Eye (tissue), 1 donor: ENCODE measurements at places on chromosomes 13 and 19.

GRCh38 chr13:65149687-65150086, 2080.4 kb downstream of the PCDH9 start:
- DNase-seq: no peak

- DNase-seq: no peak
Measured at GRCh38 chr19:10838377-10838776, 2.4 kb upstream of the TMED1 start.

GRCh38 chr19:56508290-56508778, 679 bp downstream of the ZNF471 start:
- DNase-seq: no peak

DNA sequence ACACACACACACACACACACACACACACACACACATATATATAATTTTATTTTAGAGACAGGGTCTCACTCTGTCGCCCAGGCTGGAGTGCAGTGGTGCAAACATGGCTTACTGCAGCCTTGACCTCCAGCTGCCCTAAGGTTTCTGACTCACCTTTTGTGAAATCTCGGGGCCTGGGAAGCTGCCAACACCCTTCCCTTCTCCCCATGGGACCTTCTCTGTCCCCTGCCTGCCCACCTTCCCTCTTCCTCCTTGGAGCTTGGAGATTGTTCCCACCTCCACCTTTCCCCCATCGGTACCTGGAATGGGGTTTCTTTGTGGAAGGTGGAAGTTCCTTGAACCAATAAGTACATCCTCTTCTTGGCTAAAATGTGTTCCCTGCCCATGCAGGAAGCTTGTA, 6.3 kb downstream of the ARRDC5 start:
- DNase-seq: no peak

GRCh38 chr13:26821672-26822071, 61.1 kb upstream of the GPR12 start:
- no peak for DNase-seq

DNA sequence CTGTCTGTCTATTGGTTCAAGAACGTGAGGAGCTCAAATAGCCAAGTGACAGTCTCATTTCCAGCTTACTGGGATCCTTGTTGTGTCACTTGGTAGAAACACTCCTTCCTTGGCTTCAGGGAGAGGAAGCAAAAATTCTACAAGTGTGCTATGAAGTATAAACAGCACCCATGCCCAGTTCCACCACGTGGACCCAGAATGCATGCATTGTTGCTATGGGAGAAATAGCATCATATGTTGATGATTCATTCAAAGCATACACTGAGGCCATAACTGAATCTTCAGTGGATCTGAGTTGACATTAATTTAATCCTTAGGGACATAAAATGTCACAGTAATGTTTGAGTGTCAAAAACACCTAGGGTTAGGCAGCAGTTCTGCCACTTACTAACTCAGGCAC, 199.0 kb upstream of the RXFP2 start:
- no peak for DNase-seq

- peak; percentile 74 for DNase-seq
Measured at GRCh38 chr13:77696006-77696878, 1.2 kb upstream of the SLAIN1 start.

DNA sequence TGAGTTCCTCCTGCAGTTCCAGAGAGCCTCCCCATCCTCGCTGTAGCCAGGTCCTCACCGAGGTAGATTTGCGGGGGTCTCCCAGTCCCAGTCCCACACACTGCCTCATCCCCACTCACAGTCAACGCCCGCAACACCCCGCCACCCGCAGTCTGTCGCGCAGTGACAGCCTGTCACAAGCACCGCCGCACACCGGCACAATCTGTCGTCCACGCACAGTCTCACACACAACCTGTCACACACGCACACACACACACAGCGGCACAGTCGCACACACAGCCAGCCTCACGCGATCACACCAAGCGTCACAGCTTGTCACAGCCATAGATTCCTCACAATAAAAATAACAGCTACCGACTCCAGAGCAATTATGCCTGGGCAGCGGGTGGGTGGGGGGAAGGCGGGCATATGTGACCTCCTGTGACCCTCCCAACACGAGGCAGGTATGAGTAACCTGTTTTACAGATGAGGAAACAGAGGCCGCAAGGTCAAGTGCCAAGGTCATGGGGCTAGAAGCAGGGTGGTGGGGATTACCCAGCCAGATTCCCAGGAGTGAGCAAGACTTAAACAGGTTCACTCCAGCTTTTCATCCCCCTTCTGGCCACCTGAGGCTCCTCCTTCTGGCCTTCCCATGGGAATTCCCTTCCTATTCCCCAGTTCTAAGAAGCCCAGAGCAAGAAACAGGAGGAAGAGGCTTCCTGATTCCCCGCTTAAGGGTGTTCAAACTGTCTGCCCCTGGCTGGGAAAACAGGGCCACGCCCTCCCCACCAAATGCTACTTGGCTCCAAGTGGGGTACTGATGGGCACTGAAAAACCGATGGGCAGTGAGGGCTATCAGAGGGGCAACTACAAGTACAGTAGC, 13.9 kb downstream of the NFIX start:
- no peak for DNase-seq
